ENCODE measurements at places on chromosomes 5 and 9.

DNA sequence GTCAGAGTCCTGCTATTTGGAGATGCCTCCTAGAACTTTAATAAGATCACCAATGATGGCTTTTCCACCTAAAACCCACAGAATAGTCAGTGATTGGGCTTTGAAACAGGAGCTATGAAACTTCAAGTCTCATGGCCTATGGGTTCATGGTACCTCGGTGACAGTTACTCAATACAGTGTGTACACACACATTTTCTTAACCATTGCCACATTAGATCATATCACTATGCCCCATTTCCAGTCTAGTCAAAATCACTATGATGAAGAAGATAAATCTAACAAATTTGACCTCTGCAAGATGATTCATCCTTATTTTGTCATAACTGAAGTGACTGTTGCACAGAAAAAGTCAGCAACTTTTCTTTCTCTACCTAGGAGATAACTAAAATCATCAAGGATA, 86.8 kb upstream of the OR13F1 start:
- H3K4me3 ChIP-seq = no peak overlapping the region
- H3K4me1 ChIP-seq = no peaks in the 10 kb centered on the region
- no peaks in the 10 kb centered on the region for H3K36me3 ChIP-seq
- H3K27me3 ChIP-seq = no peaks in the 10 kb centered on the region
- H3K27ac ChIP-seq = no peak overlapping the region
- no peak for DNase-seq

DNA sequence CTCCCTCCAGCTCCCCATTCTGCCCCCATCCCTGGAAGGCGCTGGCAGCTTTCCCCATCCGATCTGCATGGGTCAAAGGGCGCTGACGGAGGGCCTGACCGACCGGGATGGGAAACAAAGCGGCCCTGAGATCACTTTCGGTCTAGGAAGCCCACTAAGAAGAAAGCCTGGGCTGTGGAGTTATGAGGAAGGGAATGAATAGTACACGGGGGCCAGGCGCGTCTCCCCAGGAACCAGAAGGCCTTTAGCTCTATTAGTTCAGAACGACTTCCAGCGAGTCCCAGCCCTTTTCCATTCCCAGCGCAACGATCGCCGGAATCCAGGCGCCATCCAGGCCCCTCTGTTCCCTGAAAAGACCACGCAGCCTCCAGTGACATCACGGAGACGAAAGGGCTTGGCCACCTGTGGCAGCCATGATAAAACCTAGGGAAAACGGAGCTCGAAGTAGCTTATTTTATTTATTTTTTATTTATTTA, 70.1 kb upstream of the CCDC180 start:
- peak overlapping the region; percentile 92 for H3K27ac ChIP-seq
- peak overlapping the region; percentile 69 for H3K4me3 ChIP-seq
- no peaks in the 10 kb centered on the region for H3K4me1 ChIP-seq

GRCh38 chr9:77977210-77977611, 54.4 kb downstream of the GNAQ start:
- H3K27ac ChIP-seq = no peak overlapping the region
- no peaks in the 10 kb centered on the region for H3K27me3 ChIP-seq
- peaks cover 2% of the 10 kb centered on the region for H3K36me3 ChIP-seq
- H3K4me3 ChIP-seq = no peak overlapping the region
- peak; percentile 30 for DNase-seq
- H3K4me1 ChIP-seq = peaks cover 5% of the 10 kb centered on the region

DNA sequence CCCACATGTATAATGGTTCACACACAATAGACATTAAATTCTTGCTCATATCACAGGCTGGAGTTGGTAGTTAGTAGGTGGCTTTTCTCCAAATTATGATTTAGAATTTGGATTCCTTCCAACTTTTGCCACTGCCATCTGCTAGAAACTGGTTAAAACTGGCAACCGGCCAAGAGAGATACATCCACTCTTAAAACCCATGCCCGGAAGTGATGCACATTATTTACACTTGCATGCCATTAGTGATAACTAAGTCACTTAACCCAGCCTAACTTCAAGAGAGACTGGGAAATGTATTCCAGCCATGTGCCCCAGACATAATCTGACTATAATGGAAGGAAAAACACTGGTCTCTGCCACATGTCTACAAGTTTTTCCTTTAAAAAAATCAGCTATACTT, 395.7 kb upstream of the SEMA6A start:
- H3K4me1 ChIP-seq = no peaks in the 10 kb centered on the region
- DNase-seq = no peak
- H3K27me3 ChIP-seq = no peaks in the 10 kb centered on the region

- H3K27ac ChIP-seq = no peak overlapping the region
- no peaks in the 10 kb centered on the region for H3K4me1 ChIP-seq
- H3K4me3 ChIP-seq = no peak overlapping the region
- H3K36me3 ChIP-seq = no peaks in the 10 kb centered on the region
- no peaks in the 10 kb centered on the region for H3K27me3 ChIP-seq
These were observed 215.4 kb upstream of the TLX3 start for GRCh38 chr5:171093598-171093997.

DNA sequence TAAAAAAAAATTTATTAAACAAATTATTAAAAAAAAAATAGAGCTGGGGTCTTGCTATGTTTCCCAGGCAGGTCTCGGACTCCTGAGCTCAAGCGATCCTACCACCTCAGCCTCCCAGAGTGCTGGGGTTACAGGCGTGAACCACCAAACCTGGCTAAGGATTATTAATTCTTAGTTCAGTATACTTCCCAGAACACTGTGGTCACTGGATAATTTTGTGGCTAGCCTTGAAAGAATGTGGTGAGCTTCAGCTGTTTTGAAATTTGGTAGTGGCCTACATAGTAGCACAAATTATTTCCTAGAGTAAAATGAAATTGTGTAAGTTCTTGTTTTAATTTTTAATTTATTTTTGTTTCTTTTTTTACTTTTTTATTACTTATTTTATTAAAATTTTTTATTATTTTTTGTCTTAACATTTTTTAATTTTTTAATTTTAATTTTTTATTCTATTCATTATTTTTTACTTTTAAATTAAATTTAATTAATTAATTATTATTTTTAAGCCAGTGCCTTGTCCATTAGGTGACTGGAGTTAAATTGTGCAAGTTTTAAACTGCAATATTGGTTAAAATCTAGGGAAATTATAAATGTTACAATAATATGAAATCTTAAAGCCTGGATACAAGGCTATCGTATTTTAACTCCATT, 23.0 kb downstream of the ARRDC3 start:
- no peaks in the 10 kb centered on the region for H3K36me3 ChIP-seq
- no peaks in the 10 kb centered on the region for H3K27me3 ChIP-seq
- H3K4me3 ChIP-seq = no peak overlapping the region
- no peak overlapping the region for H3K27ac ChIP-seq

DNA sequence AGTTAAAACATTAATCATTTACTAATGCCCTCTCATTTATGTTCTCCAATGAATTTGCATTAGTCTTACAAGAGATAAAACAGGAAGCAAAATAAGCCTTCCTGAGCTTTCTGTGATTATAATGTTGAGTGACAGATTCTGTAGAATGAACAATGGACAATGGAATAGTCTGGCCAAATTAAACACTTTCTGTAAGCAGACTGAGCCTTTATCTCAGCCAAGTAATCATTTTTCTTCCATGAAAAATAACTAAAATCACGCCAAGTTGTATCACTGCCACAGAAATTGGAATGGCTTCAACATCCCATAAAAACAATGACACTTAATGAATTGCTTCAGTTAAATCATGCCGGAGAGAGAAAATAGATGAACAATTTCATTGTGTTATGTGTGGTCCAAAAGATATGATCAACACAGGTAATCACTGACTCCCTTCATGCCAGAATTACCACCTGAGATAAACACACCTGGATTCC, 63.0 kb downstream of the TSSK1B start:
- no peaks in the 10 kb centered on the region for H3K36me3 ChIP-seq
- H3K4me3 ChIP-seq = no peak overlapping the region
- no peak overlapping the region for H3K27ac ChIP-seq

DNA sequence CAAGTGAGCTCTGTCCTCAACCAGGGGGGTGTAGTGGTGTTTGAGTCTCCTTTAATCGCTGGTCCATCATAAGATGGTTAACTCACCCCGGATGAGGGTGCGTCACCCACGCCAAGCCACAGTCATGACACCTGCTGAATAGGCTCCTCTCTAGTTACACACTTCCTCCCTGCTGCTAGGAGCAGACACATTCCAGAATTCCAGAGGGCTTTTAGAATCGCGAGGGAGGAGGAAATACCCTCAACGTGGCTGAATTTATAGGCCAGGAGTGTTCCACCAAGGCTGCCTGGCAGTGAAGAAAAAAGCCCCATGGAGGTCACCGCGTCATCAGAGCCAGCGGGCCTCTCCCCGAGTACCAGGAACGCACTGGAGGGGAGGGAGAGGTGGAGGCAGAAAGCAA, 5.1 kb downstream of the GLRX start:
- peaks cover 13% of the 10 kb centered on the region for H3K4me1 ChIP-seq
- no peaks in the 10 kb centered on the region for H3K27me3 ChIP-seq
- H3K36me3 ChIP-seq = no peaks in the 10 kb centered on the region
- H3K4me3 ChIP-seq = no peak overlapping the region

- peaks cover 68% of the 10 kb centered on the region for H3K36me3 ChIP-seq
- H3K27ac ChIP-seq = no peak overlapping the region
- H3K27me3 ChIP-seq = no peaks in the 10 kb centered on the region
- no peak for DNase-seq
- peaks cover 15% of the 10 kb centered on the region for H3K4me1 ChIP-seq
- H3K4me3 ChIP-seq = peak overlapping the region; percentile 96
These were observed 608 bp downstream of the ENTR1 start for GRCh38 chr9:136409557-136410455.

Measured in neuronal stem cell (in vitro differentiated cells).